Suppressor macrophage treated with lipopolysaccharide for 1 hour (primary cell): ENCODE measurements at places on chromosomes 3 and 15.

- no peak for DNase-seq
Measured at GRCh38 chr3:12370758-12371157, 81.9 kb downstream of the PPARG start.

DNA sequence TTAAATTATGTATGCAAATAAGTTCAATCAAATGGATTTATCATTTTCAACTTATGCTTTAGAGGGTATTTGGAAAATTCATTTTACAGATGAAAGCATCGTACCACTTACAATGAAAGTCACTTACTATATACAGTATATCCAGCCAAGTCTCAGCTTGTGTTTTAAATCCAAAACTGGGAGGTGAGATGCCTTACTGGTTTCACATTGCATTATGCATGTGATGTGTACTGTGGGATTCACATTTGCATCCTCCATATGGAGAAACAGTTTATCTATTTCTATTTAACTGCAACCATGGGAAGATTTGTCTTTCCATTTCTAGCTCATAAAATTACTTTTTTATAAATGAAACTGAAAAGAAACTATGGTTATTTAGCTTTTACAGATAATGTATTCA lies 248.1 kb downstream of the CNTN3 start:
- DNase-seq: no peak

DNA sequence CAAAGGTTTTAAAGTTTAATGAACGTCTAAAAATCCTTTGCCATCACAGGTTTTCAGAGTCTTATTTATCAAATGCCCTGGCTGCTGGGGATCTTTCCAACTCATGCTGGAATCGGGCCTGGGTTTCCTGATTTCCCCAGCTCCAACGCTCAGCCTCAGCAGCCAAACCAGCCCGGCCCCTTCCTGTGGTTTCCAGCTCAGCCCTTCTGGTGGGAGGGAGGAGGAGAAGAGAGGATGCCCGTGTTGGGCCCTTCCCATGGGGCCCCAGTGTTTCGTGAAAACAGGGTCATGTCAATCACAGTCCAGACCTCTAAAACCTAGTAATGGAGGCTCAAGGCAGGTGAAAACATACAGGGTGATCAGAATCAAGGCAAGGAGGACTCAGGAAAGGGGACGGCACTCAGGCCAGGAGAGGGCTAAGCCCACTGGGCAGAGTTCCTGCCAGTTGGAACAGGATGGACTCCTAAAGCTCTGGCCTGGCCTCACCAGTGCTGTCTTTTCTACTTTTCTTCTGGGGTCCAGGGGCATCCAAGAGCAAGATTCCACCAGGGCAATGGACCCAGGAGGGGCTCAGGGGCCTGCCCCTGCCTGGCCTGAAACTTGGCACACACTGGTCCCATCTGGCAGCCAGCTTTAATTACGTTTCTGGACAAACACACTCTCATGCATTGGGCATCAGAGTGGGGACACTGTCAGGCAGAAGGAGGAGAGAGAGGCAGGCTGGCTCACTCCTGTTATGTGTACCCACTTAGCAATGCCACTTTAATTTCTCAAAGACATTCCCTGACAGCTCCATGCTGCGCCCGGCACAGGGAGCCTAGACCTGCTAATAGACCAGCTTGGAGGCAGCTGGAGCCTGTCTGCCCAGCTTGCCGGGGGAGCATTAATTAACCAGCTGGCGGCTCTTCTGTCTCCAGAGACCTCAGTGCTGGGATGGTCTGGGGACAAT lies 194.6 kb downstream of the FAM43A start:
- DNase-seq: peak; percentile 63

DNA sequence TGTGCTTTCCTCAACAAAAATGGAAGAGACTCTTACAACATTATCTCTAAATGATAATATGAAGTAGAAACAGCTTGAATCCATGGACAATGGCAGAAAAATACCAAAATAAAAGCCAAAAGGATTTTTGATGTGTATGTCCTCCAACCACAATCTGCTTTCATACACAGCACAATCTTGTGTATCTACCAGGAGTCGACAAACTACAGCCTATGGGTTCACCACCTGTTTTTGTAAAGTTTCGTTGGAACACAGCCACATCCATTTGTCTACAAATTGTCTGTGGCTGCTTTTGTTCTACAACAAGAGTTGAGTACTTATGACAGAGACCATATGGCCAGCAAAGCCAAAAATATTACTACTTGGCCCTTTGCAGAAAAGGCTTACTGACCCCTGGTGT lies 88.7 kb upstream of the UBE2E2 start:
- DNase-seq: no peak

DNA sequence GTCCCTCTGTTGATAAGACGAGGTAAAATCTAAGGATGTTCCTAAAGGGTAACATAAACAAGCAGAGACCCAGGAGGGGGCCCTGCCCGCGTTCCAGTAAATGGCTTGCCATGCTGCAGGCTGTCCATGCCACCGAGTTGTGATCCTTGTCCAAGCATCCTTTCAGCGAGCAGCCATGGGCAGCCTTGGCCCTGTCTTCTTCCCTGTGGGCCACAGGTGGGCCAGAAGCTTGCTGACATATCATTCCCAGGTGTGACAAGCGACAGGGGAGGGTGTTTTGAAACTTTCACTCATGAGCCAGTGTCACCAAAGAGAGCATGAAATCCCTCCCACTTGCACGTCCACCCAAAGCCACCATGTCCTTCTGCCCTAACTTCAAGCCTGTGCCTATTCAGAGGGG lies 53.7 kb downstream of the PCSK6 start:
- no peak for DNase-seq

GRCh38 chr15:57044970-57045369 lies 126.5 kb downstream of the TCF12 start:
- no peak for DNase-seq

DNA sequence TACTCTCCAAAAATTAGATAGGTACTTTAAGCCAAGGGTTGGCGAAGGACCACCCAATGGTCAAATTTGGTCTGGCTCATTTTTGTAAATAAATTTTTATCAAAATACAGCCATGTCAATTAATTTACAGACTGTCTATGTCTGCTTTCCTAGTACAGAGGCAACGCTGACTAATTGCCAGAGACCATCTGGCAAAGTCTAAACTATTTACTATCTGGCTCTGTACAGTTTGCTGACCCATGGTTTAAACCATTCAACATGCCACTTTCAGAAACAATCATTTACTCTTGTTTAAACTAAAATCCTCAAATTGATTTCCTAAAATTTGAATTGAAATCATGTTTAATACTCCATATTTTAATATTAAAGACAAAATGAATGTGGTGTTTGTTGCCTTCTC lies 25.9 kb downstream of the CBLB start:
- DNase-seq: no peak
